ENCODE measurements at places on chromosomes 4 and X.

DNA sequence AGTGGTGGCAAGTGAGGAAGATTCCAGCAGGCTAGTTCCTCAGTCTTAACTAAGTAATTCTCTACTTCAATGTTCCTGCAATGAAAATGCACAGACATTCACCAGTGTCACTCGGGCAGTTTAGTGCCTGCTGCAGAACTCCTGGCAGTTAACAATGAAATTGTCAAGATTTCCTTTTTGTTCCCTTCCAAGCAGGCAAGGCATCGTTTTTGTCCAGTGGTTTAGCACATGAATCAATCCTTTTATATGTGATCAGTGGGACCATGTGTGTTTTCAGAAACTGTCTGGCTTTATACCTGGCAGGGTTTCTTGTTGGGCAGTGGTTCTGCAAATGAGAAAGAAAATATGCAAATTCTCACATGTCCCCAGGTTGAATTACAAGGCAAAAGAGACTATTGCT, 122.2 kb downstream of the GBA3 start:
- DNase-seq, result no peak

DNA sequence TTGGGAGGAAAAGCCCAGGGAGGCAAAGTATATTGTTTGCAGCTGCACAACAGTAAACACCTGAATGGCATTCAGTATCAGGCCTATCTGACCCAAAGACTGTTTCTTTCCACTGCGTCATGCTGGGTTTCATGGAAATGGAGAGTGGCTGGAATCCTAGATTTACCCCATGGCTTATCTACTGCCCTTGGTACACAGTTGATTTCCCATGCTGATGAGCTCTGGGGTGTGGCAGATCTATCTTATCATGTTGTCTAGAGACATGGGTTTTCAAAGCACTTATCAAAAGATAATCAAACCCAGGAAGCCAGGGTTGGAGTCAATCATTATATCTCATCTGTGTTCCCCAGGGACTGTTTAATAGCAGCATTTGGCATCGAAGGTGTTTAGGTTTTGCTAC, 72.1 kb downstream of the CLNK start:
- DNase-seq, result no peak

GRCh38 chrX:119502727-119503483, 34.7 kb downstream of the SLC25A5 start:
- DNase-seq, result peak; percentile 66

DNA sequence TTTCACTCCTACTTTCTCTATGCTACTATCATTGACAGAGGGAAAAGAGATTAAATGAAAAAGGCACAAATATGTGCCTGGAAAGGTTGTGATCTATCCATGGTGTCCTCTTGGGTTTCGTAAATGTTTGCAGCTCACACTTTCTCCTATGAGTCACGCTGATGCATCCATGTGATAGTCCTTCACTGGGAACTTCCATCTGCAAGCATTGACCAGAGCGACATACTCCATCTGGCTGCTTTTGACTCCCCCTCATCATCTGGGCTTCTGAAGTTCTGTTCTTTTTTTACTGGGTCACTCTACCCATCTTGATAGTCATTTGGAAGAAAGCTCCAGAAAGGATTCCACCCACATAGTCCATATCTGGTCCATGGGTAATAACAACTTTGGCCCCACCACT, 84.7 kb upstream of the NDST3 start:
- no peak for DNase-seq

- DNase-seq, result peak; percentile 20
Measured at GRCh38 chrX:19272452-19272851, 71.3 kb upstream of the PDHA1 start.

DNA sequence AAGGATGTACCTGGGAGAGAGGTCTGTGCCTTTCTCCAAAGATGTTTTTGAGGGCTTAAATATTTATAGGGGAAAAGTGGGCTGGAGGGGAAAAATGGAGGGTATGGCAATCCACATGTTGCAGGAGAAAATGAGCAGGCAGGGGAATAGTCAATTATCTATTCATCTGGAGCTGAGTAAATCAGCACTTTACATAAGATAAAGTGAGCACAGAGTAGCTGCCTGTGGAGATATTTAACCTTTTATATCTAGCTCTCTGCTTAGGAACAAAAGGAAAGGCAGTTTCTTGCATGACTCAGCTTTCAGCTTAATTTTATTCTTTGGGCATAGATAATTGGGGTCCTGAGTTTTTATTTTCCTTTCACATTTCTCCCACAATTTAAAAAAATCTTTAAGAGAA, 93.6 kb upstream of the NPY2R start:
- DNase-seq, result no peak
